ENCODE measurements at places on chromosomes 1 and 21. TPM values are rescaled to one million over a fixed set of nuclear protein-coding genes. Genes with fewer than 3 reads are reported as not detected.

The NCAM2 gene
- total RNA-seq = 0.93 TPM

The ADORA3 gene
- 17.2 TPM for total RNA-seq

DNA sequence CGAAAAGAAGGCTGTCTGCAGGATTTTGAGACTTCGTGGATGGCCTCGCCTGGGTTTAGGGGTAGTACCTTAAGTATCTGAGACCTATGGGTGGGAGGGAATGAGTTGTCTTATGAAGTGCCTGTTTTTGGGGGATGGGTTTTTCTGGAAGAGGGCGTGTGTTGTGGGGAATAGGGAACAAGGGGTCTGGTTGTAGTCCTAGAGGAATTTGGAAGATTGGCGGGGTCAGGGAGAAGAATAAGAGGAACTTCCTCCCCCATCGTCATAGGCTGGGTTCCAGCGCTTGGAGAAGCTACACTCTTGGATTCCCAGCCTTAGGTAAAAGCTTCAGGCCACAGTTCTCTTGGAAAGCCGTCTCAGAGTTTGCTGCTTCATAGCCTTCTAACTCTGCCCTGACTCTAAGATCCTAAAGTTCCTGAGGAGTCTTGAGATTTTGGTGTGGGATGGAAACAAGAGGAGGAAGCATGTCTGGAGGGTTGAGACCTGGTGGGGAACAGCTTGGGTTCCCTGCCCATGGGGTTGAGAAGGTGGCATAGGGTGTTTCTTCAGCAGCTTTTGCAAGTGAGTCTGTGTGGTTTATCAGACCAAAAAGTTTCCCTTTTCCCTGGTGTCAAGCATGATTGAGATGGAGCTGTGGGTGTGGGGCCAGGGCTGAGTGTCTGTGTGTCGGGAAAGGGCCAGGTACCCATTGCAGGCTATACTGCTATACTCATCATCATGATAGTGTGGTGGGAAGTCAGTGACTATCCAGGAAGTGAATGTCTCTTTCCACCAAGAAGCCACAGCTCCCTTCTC is 1.8 kb downstream of the VANGL2 start:
- DNase-seq = no peak

DNA sequence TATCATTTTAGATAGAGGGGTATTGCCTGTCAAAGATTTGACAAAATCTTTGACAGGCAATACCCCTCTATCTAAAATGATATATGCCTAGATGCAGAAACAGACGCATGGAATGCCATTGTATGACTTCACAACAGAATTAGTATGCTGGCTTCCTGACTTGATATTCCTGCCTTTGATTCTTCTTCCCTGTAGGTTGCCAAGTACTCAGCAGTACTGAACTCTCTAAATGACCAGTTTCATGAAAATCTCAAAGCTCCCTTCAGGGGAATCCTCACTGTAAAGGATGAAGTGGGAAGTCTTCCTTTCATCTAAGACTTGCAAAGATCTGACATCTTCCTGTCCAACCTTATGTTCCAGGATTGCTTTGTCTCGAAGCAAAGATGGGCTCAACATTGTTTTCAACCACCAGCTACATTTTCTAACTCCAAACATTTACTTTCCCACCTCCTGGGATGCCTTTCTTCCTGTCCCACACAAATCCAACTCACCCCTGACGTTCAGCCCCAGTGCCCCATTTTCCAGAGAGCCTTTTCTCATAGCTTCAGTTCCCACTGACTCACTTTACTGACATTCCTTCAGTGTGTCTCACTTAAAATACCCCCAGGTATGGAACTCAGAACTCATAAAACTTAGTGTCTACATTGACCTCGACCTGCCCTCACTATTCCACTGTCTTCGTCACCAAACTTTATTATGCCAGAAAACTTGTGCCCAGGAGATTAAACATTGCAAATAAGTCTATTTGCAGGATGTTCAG is 67.3 kb upstream of the KCNJ6 start:
- no peak for DNase-seq

DNA sequence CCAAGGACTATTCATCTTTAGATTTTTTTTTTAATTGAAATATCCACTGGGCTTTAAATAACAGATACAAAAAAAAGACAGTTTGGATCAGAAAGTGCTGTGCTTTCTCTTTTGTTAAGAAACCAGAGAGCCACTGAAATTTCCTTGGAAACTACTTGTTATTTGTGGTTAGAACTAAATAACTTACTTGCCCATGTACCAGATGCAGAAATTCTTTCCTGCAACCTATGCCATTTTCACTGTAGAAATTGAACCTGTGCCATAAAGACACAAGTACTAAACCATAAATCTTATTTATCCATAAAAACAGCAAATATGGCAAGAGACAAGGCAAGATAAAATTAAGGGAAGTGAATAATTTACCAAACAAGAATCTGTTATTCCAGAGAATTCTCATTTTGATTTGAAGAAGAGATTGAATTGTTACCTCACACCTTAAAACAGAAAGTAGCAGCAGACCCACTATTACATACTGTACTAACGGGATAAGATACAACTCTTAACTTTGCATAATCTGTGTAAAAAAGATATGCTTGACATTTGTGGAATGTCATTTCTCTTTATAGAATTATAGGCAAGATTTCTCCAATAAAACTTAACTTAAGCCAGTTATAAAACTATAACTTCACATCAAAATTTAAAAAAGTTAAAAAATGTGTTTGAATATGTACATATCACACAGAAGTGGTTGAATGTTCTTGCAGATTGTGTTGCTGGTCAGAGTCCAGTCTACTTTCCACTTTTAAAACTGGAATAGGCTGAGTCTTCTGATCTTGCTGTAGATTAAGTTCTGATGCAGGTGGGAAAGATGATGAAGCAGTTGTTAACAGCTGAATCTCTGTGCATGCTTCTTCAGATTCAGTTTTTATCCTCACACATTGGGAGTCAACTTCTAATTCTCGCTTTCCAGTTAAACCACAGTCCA is 6.3 kb upstream of the PHTF1 start:
- DNase-seq = no peak

The KCNA2 gene
- 1.5 TPM for total RNA-seq

DNA sequence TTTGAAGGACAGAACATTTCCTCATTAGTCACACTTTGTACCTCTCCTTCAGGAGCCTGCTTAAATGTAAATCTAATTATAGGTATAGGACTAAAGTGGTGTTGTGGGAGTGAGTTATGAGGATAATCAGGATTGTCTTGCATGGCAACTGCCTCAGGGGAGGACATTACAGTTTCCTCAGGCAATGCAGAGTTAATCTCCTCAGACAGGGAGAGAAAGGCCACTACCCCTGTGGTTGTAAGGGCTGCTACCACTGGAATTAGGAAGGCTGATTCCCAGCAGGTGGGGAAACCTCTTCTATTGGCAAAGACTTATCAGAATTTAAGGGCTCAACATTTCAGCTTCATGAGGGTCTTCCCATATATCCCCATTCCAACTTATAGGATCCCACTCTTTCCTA is 286.8 kb upstream of the PBX1 start:
- DNase-seq = no peak

DNA sequence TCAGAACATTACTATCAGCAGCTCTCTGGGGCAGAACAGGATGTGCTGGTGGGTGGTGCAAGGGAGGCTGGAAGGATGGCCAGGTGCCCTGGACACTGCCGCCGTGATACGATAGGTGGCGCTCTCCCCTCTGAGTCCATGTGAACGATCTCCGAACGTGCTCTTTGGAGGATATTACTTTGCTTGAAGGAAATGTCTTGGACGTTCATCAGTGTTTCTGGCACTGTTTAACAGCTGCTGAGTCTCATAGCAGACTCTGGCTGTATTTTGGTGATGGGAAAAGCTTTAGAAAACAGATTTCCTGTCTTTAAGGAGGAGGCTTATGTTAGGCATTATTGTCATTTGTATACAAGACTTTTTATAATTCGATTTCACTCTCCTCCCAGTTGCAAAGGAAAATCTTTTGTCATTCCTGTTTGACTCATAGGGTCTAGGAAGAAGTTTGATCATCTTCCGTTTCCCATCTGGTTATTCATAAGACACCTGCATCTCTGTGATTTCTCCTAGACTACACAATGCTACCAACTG is 386.2 kb upstream of the ADGRL2 start:
- DNase-seq = no peak
